ENCODE measurements at places on chromosomes 2 and 18.

- DNase-seq, result no peak
These were observed 33.7 kb downstream of the EHBP1 start for GRCh38 chr2:62738981-62739936.

DNA sequence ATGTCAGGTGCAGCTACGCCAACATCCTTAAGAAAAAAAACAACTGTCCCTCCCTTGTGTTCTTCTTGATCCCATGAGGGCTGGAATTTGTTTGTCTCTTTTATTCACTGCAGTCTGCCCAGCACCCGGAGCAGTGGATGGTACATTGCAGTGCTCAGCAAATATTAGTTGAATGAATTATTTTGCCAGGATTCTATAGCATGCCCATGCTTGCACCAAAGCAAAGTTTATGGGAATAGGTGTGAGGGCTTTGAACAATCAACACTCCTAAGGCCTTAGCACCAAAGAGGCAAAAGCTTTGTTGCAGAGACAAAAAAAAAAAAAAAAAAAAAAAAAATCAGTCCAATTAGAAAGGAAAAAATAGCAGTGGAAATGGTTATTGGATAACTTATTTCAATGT is 28.7 kb upstream of the DCC start:
- no peak for DNase-seq

DNA sequence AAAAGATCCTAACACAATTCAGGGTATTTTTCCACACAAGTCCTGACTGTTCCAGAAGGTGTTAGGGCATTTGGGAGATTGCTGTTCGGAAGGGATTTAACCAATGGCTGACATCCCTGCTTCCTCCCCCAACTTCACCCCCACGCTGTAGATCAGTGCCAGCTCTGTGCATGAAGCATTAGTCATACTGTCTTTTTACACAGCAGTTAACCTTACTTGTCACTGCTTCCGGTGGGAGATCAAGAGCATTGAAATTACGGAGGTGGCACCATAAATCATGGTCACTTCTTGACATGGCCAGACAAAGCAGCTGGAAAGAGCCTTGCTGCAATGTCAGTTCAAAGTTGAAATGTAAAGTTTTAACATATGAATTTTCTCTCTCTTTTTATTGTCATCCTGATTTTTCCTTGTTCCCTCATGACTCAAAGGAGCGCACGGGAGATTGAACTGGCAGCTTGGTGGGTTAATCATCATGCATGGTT is 70.2 kb downstream of the HRH4 start:
- no peak for DNase-seq

GRCh38 chr2:6977113-6977741 is 60.0 kb downstream of the RNF144A start:
- no peak for DNase-seq

- DNase-seq, result no peak
These were observed 2.4 kb upstream of the PRKD3 start for GRCh38 chr2:37326866-37327634.
